Left renal pelvis (tissue), 4 donors: ENCODE measurements at places on chromosomes 3 and 15. TPM values are rescaled to one million over a fixed set of nuclear protein-coding genes. Genes with fewer than 3 reads are reported as not detected.

GRCh38 chr3:51224283-51224682 is 160.8 kb upstream of the MANF start:
- no peak for DNase-seq

Gene TUSC7
- not detected for polyA plus RNA-seq

Gene POPDC2
- 2.7 TPM for polyA plus RNA-seq

Gene PRICKLE2
- 20.8 TPM for polyA plus RNA-seq

DNA sequence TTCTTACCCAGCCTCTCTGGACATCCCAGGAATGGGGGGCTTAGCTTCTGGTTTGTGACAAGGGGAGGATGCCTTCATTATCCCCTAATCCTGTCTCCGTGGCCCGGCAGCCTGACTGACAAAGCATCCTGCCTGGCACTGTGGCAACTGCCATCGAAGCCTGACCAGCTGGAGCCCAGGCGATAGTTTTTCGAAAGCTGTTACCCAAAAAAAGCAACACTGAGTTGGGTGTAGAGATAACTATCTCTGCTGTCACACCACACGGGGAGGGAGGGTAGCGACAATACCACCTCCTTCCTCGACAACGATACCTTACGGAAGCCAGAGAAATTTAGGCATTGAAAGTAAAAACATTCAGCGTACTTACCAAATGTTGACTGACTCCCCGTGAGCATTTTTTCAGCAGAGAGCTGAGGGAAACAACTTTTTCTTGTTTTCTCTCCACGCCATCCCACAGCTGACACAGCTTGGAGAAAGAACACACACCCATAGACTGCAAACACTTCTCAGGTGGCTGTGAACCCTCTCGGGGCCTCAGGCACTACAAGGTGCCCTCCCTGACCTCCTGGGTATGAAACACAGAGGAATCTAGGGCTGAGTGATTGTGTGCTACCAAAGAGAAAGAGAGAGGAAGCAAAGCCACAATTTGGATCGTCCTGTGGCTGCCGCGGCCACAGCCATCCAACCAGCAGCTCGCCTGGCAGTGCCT is 361.9 kb upstream of the ICE2 start:
- DNase-seq: no peak

GRCh38 chr3:141015481-141015880 is 35.7 kb upstream of the SPSB4 start:
- DNase-seq: no peak

- DNase-seq: no peak
Measured at GRCh38 chr3:35404571-35404970, 234.8 kb upstream of the ARPP21 start.

Gene MNS1
- 31.4 TPM for polyA plus RNA-seq

DNA sequence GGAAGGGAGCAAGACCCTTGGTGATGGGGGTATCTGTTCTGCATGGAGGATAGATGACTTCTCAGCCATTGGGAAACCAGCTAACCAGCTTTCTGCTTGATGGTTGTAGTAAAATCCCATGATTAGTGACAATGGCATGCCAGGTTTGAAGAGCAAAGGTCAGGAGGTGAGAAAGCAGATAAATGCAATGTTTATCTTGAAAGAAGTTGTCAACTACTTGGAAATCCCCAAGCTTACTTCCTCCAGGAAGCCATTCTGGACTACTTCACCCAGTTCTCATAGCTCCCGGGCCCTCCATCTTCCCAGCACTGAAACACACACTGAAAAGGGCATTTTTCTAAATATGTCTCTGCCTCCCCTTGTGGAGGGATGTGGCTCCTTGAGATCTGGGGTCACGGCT is 51.3 kb downstream of the SMAD3 start:
- no peak for DNase-seq

- no peak for DNase-seq
Measured at GRCh38 chr3:4079339-4080195, 223.6 kb upstream of the SETMAR start.

Gene FAH
- polyA plus RNA-seq: 43.6 TPM

- no peak for DNase-seq
Measured at GRCh38 chr15:91208371-91208770, 108.3 kb downstream of the SV2B start.

DNA sequence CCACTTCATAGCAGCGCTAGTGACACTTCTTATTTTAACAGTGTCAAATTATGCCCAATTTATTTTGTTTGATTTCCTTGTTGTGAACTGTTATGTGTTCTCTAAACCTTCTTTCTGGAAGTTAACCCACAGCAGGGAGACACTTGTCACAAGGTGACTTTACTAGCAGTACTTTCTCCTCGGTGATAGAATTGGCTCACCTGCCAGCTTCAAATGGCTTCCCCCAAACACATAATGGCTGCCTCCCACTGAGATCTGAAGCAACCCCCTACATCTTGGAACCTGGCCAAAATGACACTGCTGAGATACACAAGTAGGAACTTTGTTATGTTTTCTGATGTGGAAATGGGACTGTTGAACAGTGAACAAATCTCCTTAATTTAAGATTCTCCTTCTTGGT is 238.8 kb upstream of the DPH6 start:
- DNase-seq: no peak

GRCh38 chr15:80873366-80873952 is 94.3 kb downstream of the CEMIP start:
- no peak for DNase-seq

DNA sequence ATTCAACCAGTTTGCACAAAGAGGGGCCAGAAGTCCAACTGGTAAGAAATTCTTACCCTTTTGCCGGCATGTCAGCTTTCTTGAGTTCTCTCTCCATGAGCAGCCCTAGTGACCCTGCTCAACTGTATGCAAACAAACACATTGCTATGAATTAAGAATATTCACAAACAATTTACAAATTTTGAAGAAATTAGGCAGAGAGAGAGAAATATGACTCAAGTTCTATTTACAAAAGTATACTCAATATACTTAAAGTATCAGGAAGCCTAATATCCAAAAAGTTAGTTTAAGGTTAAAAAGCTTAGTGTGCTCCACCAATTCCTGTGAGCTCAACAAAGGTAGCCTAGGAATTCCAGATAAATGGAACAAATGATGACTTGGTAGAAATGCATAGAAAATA is 3.5 kb upstream of the EHHADH start:
- no peak for DNase-seq

- DNase-seq: no peak
Measured at GRCh38 chr15:65259367-65259797, 27.3 kb downstream of the PARP16 start.

DNA sequence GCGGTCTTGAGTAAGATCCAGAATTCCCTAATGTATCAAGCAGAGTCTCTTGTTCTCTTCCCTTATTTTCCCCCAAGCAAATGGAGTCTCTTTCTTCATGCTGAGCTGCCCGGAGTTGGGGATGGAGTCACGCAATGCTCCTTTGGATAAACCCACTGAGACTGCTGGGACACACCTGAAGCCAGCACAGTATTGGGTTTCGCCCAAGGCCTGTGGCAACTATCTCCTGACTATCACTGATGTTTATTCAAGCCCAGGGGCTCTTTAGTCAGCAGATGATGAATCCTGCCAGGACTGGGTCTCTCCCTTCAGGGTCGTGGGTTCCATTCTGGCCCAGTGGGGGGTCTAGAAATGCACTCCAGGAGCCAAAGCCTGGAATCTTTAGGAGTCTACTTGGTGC is 11.3 kb downstream of the USF3 start:
- no peak for DNase-seq

DNA sequence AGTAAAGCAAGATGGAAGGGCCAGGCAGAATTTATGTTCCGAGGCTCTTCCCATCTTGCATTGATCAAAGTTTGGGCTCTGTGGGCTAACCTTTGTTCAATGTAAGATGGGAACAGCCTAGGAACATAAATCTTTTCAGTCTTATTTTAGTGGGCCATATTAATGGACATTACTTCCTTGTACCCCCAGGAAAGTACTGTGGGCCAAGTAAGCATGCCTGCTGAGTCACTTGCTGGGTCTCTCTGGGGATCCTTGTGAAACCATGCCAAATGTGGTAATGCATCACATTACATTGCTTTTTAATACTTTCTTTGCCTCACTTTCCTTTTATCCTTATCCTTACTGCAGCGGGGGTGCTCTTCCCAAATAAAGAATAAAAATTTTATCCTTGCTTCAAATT is 349.5 kb upstream of the POU1F1 start:
- no peak for DNase-seq

- no peak for DNase-seq
Measured at GRCh38 chr3:74789111-74789510, 174.7 kb upstream of the CNTN3 start.

Gene AMT
- 18.8 TPM for polyA plus RNA-seq

Gene IGF1R
- 43.2 TPM for polyA plus RNA-seq

GRCh38 chr3:77699125-77699691 is 659.3 kb downstream of the ROBO2 start:
- no peak for DNase-seq

Gene ERICH6
- 1.3 TPM for polyA plus RNA-seq

Gene ZIC1
- polyA plus RNA-seq: 1.3 TPM

Gene REC114
- polyA plus RNA-seq: not detected

DNA sequence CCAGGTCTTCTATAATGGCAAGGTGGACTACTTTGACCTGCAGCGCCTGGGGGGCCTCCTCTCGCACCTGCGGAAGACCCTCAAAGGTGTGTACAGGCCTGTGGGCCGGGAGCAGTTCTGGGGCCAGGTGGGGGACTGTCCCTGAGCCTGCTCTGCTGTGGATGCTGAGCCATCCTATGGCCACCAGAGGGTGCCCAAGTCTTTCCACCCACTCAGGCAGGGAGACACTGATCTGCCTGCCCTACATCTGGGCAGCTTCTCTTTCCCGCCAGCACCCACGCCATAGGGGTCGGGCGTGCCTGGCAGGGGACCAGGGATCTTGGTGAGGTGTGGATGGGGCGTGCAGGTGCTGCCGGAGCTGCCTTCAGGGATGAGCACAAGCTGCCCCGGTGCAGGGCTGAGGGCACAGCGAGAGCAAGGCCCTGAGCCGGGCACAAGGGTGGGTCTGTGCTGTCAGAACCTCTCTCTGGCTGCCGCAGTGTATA is 14.1 kb downstream of the RNF123 start:
- no peak for DNase-seq

Gene MAGEF1
- 57.1 TPM for polyA plus RNA-seq

Gene VIPR1
- polyA plus RNA-seq: 1.4 TPM

DNA sequence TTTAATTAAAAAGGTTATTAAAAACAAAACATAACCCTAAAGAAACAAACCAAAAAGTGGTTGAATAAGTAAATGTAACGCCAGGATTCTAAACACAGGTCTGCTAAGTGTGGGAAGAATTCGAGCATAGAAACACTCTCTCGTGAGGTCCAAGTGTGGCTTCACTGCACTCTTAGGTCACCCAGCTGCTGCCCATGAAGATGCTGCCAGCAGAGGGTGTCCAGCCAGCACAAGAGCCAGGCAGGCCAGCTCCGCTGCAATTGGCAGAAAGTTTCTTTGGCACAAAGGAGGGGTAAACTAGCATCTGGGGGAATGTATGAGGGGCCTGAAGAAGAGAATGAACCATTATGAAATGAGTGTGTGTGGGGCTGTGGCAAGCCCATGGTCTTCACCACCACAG is 215.7 kb upstream of the FEZF2 start:
- no peak for DNase-seq

DNA sequence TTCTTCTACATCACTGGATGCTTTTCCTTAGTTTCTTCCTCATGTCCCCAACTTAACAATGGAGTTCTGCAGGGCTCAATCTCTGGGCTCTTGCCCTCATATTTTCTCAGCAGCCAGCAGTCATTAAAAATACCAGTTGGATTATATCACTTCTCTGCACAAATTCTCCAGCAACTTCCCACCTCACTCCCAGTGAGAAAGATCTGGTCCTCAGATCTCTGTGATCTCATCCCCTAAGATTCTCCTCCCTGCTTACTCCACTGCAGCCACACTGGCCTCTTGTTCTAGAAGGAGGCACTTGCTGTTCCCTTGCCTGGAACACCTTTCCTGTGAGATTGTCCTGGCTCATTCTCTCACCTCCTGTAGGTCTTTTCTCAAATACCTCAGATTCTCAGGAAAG is 6.1 kb downstream of the ERICH6 start:
- no peak for DNase-seq

Gene TMEM158
- polyA plus RNA-seq: 10.7 TPM

- no peak for DNase-seq
Measured at GRCh38 chr3:9781978-9782603, 10.2 kb downstream of the TADA3 start.

DNA sequence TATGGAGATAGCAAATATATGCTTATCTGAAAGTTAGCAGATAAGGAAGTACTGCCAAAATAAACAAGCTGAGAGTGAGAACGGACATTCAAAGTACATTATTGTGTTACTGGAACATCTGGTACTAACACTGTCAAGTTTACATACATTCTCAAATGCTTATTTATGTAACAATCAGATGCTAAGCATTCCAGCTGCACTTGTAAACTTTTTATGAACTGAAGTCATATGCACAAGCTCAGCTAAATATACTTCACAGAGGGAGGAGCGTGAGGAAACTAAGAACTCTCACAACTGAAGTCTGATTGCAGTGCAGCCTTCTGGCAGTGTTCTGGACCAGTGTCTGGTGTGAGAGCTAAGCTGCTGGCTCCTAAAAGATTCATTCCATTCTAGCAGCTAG is 223.7 kb upstream of the NANOGP8 start:
- DNase-seq: no peak

DNA sequence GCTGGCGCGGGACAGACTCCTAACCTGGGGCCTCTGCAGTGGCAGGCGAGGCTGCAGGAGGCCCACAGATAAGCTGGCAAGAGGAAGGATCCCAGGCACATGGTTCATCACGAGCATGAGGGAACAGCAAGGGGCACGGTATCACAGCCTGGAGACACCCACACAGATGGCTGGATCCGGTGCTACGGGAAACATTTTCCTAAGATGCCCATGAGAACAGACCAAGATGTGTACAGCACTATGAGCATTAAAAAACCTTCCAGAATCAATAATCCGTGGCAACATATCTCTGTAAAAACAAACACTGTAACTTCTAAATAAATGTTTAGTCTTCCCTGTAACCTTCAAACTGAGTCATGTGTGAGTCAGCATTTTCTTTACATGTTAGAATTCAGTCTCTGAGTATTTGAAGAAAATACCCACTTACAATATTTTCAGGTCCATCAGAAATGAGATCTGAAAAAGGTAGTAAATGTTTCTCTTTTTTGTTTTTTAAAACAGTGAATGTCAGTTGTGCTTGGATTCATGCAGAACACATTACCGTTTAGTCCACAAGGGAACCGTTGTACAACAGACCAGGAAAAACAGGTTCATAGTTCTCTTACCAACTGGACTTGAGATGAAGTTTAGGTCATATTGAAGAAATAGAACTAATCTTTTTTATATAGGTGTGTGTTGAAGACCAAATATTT is 75.9 kb downstream of the BOC start:
- no peak for DNase-seq

DNA sequence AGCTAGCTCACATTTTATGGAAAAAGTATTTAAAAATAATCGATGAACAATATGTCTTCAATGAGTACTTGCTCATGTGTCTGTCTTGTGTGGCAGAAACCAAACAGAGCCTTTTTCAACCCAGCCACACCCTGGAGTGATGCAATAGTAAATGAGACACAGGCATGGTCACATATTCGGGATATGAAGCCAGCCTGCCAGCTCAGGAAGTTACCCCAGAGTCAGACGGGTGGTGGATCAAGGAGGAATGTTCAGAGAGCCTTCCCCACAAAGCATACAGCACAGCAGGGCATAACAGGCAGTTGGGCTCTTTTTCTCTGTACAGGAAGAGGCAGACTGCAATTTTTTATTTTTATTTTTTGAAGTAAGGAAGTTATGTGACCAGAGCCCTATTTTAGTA is 27.3 kb downstream of the LARP6 start:
- DNase-seq: no peak

- no peak for DNase-seq
Measured at GRCh38 chr15:90248789-90249202, 560 bp upstream of the TTLL13 start.

GRCh38 chr3:134651347-134652041 is 672 bp upstream of the KY start:
- no peak for DNase-seq
